ENCODE measurements at places on chromosomes 1 and 21. TPM values are rescaled to one million over a fixed set of nuclear protein-coding genes. Genes with fewer than 3 reads are reported as not detected.

Gene KLHDC7A
- 0.93 TPM for total RNA-seq

Gene RASAL2
- 17.3 TPM for total RNA-seq

Gene IVL
- total RNA-seq = not detected

Gene MEX3A
- 0.58 TPM for total RNA-seq

Gene HCRTR1
- total RNA-seq = 0.39 TPM
